ENCODE measurements at places on chromosomes 3 and 15. TPM values are rescaled to one million over a fixed set of nuclear protein-coding genes. Genes with fewer than 3 reads are reported as not detected.

The RHCG gene
- 0.22 TPM for total RNA-seq

The CALML4 gene
- total RNA-seq: 0.91 TPM

DNA sequence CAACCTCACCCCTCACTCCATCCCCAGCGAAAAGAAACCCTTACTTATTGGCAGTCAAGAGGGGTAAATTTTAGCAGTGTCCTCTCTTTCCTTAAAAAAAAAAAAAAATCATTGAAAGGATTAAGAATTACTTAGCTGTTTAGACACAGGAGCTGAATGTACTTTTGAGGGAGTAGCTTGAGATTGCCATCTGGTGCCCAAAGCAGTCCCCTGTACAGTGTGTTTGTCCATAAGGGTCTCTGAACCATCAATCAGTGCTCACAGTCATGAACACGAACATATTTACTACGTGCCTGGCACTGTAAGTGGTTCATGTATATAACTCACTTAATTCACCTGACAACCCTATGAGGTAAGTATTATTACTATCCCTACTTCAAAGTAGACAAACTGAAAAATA lies 463.5 kb downstream of the RAP2B start:
- H3K27me3 ChIP-seq: no peaks in the 10 kb centered on the region
- H3K4me1 ChIP-seq: peaks cover 19% of the 10 kb centered on the region
- H3K36me3 ChIP-seq: no peaks in the 10 kb centered on the region
- H3K4me3 ChIP-seq: no peak overlapping the region
- DNase-seq: no peak

DNA sequence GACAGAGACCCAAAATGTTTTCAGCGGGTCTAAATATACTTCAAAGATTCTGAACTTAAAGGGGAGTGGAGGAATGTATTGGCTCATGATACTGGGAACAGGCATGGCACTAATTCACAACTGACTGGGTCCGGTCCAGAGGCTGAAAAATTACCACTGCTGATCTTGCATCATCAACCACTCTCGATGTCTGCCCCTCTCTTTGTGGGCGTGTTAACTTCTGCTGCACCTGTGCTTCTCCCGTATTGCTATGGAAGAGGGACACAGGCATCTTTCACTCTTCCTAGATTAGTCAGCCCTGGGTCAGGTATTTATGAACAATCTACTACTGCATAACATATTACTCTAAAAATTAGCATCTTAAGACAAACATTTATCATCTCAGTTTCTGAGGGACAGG lies 33.2 kb downstream of the HHLA2 start:
- H3K4me3 ChIP-seq: no peak overlapping the region
- H3K36me3 ChIP-seq: no peaks in the 10 kb centered on the region
- no peak overlapping the region for H3K27ac ChIP-seq
- no peak for DNase-seq
- peaks cover 7% of the 10 kb centered on the region for H3K27me3 ChIP-seq

DNA sequence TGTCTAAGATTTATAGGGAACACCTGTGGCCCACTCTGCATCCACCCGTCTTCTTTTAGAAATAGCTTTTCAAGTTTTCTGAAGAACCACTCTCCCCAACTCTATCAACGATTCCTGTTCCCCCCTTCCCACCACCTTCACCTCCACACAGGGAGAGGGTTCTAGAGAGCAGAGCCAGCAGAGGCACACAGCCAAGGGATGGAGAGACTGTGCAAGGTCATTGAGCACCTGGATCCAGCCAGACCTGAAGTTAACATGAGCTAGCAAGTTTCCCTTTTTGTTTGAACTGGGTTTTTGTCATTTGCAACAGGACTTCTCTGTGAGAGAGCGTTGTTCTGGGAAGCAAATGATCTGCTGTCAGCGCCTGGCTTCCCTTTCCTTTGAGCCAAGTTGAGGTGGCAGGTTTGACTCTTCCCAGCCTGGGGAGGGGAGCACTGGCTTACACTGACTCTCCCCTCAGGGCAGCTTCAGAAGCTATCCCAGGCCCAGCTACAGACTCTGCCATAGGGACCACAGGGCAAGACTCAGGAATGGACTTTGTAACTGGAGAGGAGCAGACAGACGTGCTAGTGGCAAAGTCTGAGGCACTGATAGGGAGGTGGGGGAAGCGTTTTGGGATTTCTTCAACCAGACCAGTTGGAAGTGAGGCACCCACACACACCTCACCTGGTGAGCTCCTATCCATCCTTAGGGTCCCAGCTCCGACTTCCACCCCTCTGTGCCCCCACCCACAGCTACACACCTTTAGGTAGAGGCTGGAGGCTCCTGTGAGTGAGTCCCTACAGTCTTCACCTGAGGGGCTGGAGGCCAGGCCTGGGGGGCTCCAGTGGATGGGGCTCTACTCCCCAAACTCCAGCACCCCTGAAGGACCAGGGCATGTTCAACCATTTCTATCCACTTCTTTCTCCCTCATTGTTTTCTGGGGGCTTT lies 19.4 kb upstream of the PLXNA1 start:
- peaks cover 25% of the 10 kb centered on the region for H3K4me1 ChIP-seq
- no peaks in the 10 kb centered on the region for H3K27me3 ChIP-seq
- H3K36me3 ChIP-seq: no peaks in the 10 kb centered on the region
- no peak overlapping the region for H3K27ac ChIP-seq

Data from left ventricle myocardium inferior (tissue), 1 donor.